ENCODE measurements at places on chromosomes 6 and 20.

DNA sequence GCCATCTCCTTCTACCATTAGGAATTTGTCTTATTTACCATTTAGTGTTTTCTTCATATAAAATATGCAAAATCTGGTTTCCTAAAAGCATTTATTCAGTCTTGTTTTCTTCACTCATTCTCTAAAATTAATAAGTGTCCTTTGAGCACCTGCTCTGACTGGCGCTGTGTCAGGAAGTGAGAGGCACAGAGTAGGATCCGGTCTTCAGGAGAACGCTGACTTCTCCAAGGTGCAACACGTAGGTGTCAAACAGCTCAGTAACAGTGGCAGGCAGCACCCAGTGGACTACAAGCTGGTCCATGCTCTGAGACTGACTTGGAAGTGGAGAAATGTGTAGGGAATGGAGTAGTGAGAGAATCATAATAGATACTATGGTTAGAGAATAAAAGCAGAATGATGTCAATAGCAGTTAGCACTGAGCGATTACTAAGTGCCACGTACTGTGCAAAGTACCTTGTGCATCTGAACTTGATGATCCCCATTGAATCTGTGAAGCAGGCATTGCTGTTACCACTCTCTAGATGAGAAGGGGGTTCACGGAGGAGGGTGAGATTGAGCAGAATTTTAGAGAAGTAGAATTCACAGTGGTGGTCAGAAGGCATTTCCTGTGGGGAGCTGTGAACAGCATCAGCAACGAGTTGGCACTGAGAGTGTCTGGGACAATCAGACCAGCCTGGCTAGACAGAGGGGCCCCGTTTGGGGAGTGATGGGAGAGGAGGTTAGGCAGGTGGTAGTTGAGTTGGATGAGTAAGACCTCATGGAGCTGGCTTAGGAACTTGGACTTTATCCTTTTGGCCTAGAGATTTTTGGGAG is 569.8 kb downstream of the QKI start:
- no peak for DNase-seq

GRCh38 chr6:147699637-147700036 is 191.1 kb downstream of the SAMD5 start:
- DNase-seq, result no peak

- no peak for DNase-seq
Observed at GRCh38 chr6:163346497-163346961, 68.0 kb upstream of the QKI start.

DNA sequence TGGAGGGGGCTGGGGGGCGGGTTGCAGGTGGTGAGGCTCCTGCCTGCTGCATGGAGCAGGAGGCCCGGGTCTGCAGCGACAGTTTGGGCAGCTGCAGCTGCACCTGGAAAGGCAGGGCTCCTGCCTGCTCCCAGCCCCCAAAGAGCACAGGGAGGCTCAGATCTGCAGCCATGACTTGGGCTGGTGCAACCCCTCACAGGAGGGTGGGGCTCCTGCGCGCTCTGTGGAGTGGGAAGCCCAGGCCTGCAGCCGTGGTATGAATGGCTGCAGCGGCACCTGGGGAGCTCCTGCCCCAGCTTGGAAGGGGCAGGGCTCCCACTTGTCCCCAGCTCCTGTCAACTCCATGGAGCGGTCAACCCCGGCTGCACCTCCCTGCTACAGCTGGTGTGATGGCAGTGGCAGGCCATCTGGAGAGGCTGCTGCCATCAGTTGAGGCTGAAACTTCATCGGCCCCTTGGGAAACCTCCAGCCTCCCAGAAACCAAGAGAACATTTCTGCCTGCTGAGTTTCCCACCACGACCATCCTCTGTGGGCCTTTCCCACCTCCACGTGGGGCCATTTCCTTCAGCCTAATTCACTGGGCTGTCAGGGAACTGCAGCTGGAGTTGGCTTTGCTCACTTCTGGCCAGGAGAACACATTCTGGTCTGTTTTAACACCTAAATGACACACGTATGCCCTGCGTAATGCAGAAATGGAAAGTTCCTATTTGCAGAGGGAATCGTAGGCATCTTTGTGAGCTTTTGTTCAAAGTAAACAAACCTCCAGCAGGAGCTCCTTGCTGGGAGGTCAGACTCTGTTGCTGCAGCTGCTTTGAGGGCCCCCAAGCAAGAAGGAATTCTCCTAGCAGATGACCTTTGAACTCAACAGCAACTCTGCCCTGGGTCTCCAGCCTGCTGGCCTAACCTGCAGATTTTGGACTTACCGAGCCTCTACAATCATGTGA is 429.0 kb downstream of the PREX1 start:
- no peak for DNase-seq

- DNase-seq, result no peak
Observed at GRCh38 chr6:109595998-109596397, 95.0 kb downstream of the AK9 start.

DNA sequence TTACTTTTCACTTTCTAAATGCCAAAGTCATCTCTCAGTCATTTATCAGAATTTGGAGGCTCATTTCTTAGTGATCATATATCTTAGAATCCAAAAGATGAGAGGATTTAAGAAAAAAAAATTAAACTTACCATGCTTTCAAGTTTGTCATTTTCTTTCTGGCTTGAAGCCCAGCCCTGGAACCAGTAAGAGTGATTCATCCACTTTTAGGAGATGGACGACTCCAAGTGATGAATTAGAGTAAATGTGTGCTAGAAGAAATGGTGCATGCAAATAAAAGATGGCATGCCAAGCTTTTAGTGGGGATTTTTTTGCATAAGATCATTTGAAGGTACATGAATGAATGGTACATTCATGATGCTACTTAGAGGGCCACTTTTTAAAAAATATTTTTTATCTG is 20.1 kb downstream of the PLCB1 start:
- DNase-seq, result no peak

- no peak for DNase-seq
Observed at GRCh38 chr6:56865081-56865875, 89.6 kb upstream of the BEND6 start.

GRCh38 chr6:15421945-15422733 is 176.3 kb downstream of the JARID2 start:
- no peak for DNase-seq

DNA sequence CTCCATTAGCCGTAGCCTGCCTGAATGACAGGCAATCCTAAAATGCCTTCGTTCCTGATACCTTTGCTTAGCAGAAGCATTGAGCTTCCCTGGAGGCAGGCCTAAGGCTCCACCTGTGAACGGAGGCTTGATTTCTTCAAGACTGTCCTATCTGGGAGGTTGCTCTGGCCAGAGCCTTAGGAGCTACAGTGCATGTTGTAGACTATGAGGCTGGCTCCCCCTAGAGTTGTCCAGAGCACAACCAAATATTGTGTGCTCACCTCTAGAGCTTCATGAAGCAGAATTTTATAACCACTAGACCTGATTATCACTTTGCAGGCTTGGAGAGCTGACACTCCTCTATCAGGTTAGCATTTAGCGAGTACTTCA is 217.8 kb downstream of the MAFB start:
- no peak for DNase-seq

DNA sequence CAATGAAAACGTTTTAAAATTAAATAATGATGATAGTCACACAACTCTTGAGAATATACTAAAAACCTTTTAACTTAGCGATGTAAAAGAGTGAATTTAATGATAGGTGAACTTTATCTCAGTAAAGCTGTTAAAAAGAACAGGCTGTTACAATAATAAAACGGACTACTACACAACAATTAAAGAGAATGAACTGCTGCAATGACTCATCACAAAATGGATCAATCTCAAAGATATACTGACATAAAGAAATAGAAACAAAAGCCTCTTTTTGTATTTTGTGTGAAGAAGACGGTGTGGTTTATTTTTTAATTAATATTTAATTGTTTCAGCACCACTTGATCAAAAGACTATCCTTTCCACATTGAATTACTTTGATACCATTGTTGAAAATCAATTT is 352.4 kb upstream of the GJE1 start:
- no peak for DNase-seq

GRCh38 chr6:41976794-41977484 is 35.3 kb upstream of the CCND3 start:
- DNase-seq, result no peak

GRCh38 chr6:4790158-4790899 is 14.1 kb downstream of the CDYL start:
- no peak for DNase-seq

DNA sequence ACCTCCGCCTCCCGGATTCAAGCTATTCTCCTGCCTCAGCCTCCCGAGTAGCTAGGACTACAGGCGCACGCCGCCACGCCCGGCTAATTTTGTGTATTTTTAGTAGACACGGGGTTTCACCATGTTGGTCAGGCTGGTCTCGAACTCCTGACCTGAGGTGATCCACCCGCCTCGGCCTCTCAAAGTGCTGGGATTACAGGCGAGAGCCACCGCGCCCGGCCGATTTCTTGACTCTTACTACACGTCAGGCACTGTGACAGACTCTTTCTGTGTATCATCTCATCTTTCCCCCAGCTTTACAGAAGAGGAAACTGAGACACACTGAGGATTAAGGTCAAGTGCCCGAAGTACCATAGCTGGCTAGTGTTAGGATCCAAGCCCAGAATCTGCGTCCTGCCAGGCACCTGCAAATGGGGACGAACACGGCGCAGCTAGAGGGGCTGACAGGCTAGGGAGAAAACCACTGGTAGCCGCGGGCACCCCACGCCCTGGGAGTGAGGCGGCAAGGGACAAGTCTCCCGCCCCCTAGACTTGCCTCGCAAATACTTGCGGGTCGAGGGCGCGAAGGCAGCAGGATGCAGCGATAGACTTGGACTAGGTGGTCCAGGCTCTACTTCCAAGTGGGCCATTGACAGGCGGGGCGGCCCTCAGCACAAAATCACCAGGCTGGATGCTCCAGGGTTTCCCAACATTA is 1.1 kb upstream of the TAF8 start:
- DNase-seq, result no peak

Data from AG09319 (cell line).